ENCODE measurements at places on chromosomes 5 and 9.

DNA sequence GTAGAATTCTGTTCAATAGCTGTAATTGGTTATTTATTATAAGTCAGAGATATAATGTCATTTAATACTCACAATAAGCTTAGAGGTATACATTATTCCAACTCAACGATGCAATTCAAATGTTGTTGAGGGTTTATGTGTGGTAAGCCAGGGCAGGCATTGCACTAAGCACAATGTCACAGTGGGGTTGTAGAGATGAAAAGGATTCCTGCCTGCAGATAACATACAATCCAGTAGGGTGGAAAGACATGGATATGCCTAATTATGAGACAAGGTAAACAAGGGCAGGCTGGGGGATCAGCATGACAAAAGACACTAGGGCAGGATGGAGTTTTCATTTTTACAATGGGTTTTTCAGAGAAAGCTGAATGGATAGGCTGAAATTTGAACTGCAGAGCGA, 98.7 kb upstream of the PALM2AKAP2 start:
- no peak for DNase-seq

GRCh38 chr9:132451276-132451675, 41.3 kb downstream of the CFAP77 start:
- DNase-seq = no peak

DNA sequence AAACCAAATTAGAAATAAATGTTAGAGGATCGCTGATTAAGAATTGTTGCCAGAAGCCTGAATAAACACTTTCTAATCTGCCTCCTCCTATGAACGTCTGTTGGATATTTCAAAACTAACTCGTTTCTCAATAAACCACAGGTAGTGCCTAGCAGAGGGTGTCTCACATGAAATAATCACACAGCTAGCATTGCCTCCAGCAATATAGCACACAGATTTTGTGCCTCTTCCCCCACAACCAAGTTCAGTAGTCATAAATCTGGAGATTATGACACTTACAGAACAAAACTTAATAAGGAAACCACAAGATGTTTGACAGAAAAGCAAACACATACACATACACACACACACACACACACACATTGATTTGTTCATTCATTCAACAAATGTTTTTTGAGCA, 173.2 kb upstream of the CDH10 start:
- no peak for DNase-seq

GRCh38 chr9:83267741-83268140, 204.8 kb upstream of the RASEF start:
- DNase-seq = no peak

- DNase-seq = no peak
Measured at GRCh38 chr5:140363631-140364471, 3.9 kb downstream of the SLC4A9 start.

- no peak for DNase-seq
Measured at GRCh38 chr5:32504329-32504988, 59.9 kb upstream of the ZFR start.

GRCh38 chr5:62374090-62374489, 29.6 kb downstream of the DIMT1 start:
- DNase-seq = no peak
